ENCODE measurements at places on chromosomes 7 and 10.

DNA sequence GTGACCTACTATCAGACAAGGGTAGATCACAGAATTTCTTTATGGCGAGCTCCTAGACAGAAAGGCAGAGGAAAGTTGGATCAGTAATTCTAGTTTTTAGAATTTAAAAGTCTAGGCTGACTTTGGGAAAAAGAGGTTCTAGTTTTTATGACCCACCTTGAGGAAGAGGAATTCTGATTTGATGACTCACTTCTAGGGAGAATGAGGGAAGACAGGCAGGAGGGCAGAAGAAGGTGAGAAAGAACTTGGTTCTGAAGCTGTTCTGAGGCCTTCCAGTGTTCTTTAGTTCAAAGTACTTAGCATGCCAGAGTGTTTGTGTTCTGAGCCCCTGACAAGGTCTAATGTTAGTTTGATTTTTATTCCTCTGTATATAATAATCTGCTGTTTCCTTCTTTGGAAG is 97.2 kb downstream of the PODXL start:
- DNase-seq: no peak

GRCh38 chr7:52758356-52758755 is 277.1 kb upstream of the POM121L12 start:
- no peak for DNase-seq

- no peak for DNase-seq
These were observed 178.8 kb downstream of the CUX1 start for GRCh38 chr7:101996131-101996691.

GRCh38 chr7:108875139-108875538 is 305.5 kb downstream of the DNAJB9 start:
- DNase-seq: no peak

DNA sequence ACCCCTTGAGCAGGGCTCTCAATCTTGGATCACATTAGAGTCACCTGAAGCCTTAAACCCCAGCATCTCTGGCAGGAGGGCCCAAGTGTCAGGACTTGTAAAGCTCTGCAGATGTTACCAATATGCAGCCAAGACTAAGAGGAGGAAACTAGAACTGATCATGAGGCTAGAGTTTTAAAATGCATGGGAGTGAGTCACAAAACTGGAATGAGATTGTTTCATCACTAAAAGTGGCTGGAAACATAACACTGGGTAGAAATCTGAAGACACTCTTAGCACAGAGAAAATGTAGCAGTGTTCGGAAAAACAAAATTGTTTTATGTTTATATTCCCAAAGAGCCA is 63.3 kb upstream of the GHITM start:
- no peak for DNase-seq

Data from NCI-H526 (cell line).